ENCODE measurements at places on chromosomes 6 and 20.

DNA sequence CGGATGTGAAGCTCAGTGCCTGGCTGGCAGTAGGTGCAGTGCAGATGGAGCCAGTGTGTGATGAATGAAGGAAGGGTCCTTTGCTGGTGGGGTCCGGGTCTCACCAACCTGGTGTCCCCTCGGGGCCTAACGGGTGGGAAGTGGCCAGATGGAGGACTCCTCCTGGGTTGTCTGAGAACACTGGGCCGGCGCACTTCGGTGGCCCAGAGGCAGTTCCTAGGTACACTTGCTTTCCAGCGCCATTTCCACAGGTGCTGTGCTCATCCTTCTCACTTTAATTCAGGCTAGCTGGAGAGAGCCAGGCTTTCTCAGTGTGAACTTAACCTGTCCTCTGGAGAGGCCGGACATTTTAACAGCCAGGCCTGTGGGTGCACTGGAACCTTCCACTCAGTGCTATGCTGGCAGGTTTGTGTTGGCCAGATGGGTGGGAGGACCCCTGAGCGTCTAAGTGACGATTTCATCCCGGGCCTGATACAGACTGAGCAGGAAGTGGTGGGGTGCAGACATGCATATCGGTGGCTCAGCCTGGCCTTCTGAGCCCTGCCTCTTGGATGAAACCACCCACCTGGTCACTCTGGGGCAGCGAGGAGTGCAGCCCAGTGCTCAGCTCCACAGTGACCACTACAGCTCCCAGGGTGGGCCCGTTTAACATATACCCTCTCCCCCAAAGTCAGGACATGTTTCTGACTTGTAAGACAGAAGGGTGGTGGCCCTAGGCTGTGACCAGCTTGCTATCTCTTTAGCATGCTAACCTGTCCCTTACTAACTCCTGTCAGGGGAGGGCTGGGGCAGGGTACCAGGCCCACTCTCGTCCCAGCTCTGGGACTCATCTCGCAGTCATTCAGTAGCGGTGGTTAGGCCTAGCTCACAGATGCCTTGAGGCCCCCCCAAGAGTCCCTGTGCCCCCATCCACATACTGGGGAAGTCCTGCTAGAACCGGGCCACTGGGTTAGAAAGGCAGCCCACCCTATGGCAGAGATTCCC, 8.2 kb upstream of the PYGB start:
- DNase-seq = peak; percentile 5

DNA sequence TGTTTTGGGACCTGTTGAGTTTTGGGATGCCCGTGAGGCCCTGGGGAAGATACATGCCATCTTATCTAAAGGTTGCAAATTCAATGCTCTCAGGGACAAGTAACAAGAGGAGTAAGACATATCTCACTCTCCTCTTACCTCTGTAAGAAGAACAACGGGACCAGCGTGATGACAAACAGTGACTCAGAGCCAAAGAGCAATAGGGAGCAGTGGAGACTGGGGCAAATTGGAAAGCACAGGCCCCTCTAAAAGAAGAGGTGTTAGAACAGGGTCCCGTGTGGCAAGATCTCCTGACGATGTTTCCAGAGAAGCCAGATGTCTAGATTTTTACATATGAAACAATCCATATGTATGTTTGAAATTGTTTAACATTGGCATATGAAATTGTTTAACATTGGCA, 11.6 kb downstream of the TP53RK start:
- no peak for DNase-seq

- DNase-seq = no peak
These were observed 22.0 kb upstream of the VSTM2L start for GRCh38 chr20:37880726-37881591.

GRCh38 chr6:97919631-97920030, 636.6 kb upstream of the MMS22L start:
- DNase-seq = no peak

- no peak for DNase-seq
These were observed 499 bp downstream of the TTI1 start for GRCh38 chr20:38032585-38033329.

- DNase-seq = no peak
These were observed 2.8 kb upstream of the CYP24A1 start for GRCh38 chr20:54176610-54177009.

- DNase-seq = no peak
These were observed 165.4 kb downstream of the SLC35B3 start for GRCh38 chr6:8269872-8270454.

- DNase-seq = no peak
These were observed 15.6 kb downstream of the FAM83D start for GRCh38 chr20:38941726-38942389.

DNA sequence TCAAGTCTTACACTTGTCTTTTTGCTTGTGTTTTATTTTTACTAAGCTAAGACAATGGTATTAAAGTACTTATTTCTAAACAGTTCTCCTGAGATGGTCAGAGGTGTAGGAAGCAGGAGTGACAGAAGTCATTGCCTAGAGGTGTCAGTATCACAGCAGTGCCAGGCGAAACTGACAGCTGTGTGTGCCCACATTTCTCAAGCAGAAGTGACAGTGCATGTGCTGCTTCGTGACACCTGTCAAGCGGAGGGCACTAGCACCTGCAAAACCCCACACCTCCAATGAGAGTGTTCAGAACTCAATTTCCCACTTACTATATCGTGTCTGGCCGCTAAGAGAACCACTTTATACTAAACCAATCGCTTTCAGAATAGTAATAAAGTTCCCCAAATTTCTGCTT, 82.8 kb downstream of the SLC23A2 start:
- DNase-seq = no peak

GRCh38 chr20:16308754-16309153, 264.5 kb downstream of the KIF16B start:
- no peak for DNase-seq

GRCh38 chr6:53730767-53731166, 64.0 kb upstream of the LRRC1 start:
- DNase-seq = no peak

- no peak for DNase-seq
These were observed 33.9 kb downstream of the FOXO3 start for GRCh38 chr6:108594640-108595039.

DNA sequence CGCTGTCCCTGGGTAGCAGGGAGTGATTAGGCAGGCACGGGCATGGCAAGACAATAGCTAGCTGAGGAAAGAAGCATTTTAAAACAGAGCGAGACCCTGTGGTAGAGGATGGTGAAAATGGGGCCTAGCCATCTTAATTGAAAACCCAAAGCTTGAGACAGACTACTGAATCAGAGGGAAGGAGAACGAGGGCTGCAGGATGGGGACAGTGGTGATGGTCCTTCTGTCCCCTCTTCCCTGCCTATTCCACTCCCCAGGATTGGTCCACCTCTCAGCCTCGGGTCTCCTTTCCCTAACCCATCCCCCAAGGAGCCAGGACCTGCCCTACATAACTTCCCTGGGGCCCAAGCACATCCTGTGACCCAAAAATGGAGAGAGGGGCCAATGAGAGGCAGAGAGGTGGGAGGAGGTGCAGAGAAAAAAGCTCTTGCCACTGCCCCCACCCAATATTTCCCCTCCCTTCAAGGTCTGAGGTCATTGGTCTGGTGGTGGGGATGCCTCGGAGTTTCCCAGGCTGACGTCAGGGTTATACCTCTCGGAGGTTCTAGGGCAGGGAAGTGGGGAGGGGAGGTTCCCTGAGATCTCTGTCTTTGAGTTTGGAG, 884 bp upstream of the CUTA start:
- no peak for DNase-seq

- no peak for DNase-seq
These were observed 93.7 kb downstream of the SSR1 start for GRCh38 chr6:7219310-7219709.

DNA sequence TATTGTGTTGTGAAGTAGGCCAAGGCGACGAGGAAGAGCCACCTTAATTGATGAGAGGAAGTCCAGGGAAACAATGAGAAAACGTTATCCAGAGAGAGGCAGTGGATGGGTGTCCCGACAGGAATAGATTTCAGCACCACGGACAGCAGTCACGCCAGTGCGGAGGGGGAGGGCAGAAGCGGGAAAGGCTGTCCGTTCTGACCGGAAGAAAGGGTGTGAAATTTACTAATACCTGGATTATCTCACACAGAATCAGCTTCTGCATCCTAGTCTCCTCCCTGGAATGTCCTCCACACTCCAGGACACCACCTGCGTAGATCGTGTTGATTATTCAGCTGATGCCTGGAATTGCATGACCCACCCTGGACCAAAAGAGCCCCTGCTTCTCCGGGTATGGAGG, 7.4 kb upstream of the BPIFA3 start:
- DNase-seq = no peak

- no peak for DNase-seq
These were observed 165.1 kb downstream of the GJA1 start for GRCh38 chr6:121600389-121601168.

- no peak for DNase-seq
These were observed 187.4 kb upstream of the JARID2 start for GRCh38 chr6:15058200-15059061.

DNA sequence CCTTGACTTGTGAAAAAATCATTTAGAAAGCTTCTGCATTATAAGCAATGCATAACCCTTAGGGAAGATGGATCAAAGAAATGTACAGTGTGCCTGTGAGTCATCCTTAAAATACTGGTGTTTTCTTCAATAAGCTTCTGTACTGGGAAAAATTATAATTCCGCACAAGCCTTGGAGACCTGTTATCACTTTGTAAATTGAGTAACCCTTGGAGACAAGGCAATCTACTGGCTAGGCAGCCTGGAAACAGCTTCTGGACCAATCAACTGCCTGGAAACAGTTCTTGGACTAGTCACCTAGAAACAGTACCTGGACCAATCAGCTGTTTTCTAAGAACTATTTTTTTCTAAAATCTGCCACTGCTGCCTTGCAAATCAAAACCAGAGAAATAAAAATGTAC, 25.8 kb upstream of the RNGTT start:
- no peak for DNase-seq
